Inflammatory macrophage treated with lipopolysaccharide for 4 hours (primary cell): ENCODE measurements at places on chromosomes 7 and 10.
A peak's percentile ranks its signal among the peaks of the same experiment; 100 is the strongest.

DNA sequence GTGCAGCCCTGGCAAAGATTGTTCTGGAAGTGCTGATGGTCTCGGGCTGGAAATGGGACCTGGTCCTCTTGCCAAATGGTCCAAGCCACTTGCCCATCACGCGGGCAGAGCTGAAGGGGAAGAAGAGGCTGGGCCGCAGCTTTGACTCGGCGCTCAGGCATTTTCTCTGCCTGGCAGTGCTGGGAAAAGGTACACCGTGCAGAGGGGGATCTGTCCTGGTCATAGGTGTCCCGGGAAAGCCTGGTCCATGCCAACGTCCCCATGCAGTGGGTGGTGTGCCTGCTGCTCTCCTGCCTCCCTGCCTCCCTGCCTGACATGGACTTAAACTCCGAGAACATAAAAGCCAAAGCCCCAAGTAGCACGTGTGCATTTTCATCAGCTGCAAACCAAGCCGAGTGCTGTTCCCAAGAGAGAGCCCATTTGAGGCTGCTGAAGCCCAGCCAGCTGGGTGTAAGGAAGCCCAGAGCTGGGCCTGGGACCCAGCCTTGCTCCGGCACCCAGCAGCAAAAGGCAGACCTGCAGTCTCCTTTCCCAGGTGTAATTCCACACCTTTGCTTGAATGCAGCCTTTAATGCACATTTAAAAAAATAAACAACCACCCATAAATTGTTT is 72.7 kb downstream of the TCERG1L start:
- no peak for DNase-seq

- peak; percentile 63 for DNase-seq
These were observed 189.8 kb upstream of the PRKCQ start for GRCh38 chr10:6769704-6770417.

DNA sequence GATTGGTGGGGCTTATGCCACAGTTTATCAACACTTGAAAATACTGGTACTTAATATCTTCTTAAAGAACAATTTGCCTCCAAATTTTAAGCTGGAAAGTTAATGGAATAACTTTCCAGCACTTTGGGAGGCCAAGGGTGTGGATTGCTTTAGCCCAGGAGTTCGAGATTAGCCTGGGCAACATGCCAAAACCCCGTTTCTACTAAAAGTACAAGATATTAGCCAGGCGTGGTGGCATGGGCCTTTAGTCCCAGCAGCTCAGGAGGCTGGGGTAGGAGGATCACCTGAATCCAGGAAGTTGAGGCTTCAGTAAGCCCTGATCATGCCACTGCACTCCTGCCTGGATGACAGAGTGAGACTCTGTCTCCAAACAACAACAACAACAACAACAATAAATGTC is 56.0 kb downstream of the PRF1 start:
- DNase-seq, result no peak

- no peak for DNase-seq
These were observed 19.5 kb downstream of the DNAJB9 start for GRCh38 chr7:108589199-108589598.

- no peak for DNase-seq
These were observed 165.0 kb downstream of the KMT2E start for GRCh38 chr7:105178928-105179541.

DNA sequence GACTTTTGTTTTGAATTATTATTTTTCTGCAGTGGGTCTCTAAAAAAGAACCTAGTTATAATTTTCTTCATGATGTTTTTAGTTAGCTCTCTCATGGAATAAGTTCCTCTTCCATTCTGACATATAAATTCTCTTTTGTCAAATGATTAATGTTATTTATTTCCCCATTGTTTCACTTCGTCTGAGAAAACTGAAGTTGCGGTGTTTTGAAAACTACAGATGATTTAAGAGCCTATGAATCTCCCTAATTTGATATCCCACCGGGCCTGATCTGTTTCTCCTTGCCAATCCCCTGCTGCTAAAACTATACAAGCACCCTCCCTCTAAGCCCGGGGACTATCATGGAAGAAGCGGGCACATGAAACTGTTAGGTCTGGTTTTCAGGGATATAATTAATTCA is 41.4 kb downstream of the HTR7 start:
- DNase-seq, result peak; percentile 42

- DNase-seq, result no peak
These were observed 119.1 kb upstream of the JCAD start for GRCh38 chr10:30178356-30178964.

GRCh38 chr10:72637398-72637857 is 11.5 kb upstream of the MICU1 start:
- peak; percentile 95 for DNase-seq

DNA sequence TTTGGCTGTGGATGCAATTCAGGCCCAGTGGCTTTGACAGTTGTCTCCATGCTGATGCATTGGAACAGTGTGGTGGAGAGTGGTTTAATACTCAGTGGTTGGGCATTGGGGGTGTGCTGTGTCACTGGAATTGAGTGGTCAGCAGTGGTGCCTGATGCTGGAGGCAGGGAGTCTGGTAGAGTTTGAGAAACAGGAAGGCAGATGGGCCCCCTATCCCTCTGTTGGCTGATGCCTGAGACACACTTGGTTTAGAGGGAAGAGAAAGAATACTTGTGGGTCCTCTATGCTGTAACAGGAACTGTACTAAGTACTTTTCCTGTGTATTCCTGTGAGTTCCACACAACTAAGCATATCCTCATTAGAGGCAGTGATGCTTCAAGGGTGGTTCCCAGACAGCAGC is 55.4 kb downstream of the EEPD1 start:
- DNase-seq, result peak; percentile 26

DNA sequence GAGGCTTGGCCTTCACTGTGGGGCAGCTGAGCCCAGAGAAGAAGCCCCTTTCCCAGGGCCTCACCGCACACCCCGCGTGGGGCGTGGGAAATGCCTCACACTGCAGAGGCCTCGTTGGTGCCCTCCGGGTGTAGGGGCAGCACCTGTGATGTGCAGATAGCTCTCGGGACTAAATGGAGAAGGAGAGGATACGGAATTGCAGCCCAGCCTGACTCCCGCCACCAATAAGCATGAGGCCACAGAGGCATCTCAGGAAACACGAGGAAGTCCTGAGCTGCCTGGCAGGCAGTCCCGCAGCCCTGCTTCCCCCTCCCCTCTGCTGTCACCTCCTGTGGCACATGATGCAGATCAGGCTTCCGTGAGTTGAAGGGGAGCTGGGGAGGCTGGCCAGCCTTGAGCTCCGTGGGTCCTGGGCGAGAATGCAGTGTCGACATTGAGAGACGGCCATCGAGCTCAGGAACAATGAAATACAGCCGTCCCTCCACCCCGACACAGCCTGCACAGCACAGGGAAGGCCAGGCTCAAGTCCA is 59.6 kb upstream of the PPP2R2D start:
- no peak for DNase-seq

GRCh38 chr7:151850491-151851124 is 26.3 kb downstream of the PRKAG2 start:
- peak; percentile 85 for DNase-seq

DNA sequence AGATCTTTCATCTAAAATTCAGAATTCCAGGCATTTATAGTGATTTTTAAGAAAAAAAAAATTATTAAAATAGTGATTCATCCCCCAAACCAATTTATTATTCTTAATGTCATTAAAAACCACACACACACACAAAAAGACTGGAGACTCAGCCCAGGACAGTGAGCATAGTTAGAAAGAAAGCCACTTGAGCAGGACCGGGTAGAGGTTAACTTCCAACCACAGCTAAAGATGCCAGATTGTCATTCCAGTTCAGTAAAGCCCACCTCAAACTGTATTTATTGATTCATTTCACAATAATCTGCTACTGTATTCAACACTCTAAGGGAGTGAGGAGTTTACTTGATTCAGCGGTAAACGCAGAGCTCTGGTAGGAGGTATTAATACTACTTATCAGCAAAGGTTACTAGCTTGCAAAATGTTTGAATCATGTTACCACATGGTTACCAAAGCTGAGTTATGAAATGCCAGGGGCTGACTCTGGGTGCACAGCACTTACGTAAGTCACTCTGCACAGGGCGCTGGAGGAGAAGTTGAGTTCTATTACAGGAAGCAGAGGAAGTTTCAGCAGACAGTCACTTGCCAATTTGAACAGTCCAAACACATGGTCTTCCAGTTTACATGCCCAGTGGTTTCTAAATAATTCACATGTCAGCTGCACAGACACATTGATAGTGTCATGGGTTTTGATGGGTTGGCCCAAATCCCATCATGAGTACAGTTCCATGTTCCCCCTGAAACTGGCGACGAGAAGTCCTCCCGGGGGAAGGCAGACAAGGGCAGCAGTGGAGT is 64.6 kb downstream of the KLF6 start:
- DNase-seq, result peak; percentile 99

GRCh38 chr10:101120884-101121653 is 10.0 kb upstream of the TLX1 start:
- peak; percentile 18 for DNase-seq

- DNase-seq, result no peak
These were observed 111.1 kb downstream of the OAT start for GRCh38 chr10:124307591-124307990.
